ENCODE measurements at places on chromosomes 1 and 21.

DNA sequence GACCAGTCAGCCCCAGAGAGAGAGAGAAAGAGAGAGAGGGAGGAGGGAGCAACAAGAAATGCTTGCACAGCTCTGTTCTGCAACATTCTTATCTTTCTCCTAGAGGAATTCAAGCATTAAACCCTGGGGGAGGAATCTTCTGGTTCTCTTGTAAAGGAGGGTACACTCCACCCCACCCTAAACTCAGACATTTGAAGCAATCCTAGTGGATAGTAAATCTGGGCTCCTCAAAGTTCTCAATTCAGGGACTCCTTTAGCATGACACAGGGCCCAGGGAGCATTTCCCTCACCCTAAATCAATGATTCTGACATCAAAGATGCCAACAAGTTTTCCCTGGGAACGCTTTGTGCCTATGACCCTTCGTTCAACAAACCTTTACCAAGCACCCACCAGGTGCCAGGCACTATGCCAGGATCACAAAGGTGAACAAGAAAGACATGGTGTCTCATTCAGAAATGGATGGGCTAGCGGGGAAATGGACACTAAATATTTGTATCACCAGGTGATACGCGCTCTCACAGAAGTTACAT lies 11.9 kb upstream of the CAPN2 start:
- no peak for DNase-seq

- no peak for DNase-seq
These were observed 56.8 kb upstream of the HNRNPU start for GRCh38 chr1:244920911-244921761.

DNA sequence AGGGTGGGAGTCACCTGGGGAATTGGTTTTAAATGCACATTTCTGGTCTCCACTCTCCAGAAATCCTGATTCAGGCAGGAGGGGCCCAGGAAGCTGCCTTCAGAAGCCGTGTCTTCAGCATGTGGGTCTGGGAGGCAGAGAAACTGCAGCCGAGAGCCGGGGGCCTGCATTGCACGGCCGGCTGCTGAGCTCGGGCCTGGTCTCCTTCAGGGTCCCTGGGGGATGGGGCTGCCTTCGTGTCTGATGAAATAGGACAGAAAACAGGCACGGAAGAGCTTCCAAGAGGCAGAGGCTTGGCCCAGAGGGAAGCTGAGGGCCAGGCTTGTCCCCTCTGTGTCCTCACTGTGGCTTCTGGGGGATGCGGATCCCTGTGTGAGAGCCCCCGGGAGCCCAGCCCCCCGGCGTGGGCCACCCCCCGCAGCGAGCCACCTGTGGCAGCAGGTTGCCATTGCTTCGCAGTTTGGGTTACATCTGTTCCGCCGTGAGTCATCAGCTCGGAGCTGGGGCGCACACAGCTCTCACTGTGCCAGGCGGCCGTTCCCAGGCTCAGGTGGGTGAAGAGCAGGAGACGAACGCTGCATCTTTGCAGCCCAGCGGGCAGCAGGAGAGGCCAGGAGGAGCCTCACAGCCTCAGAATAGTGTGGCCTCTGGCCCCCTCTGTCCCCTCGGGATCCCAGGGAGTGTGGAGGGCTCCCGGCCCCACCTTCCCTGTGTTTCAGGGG lies 72.4 kb downstream of the AJAP1 start:
- no peak for DNase-seq

GRCh38 chr1:25794325-25794724 lies 5.7 kb upstream of the SELENON start:
- DNase-seq = no peak

DNA sequence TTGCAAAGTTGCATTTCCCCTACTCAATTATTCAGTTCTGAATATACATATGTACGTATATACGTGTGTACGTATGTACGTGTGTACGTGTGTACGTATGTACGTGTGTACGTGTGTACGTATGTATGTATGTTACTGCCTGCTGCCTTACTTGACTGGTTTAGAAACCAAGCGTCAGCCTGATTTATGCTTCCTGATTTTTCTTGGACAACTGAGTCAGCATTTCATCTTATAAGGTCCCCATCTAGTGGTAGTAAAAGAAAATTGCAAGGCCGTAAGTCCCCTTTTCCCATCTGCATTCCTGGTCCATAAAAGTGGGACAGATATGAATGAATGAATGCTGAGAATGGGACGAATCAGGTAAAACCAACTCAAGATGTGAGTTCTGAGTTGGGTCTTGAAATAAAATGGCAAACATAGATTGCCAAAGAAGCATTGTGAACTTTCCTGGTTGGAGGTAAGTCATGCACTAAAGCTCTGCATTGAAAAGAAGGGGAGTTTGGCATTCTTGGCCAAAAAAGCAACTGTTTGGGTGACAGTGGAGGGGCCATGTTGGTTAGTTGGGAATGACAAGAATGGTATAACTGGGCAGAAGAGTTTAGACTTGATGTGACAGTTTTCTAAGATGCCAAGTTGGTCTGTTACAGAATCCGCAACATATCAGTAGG lies 76.4 kb upstream of the DNAH14 start:
- no peak for DNase-seq

DNA sequence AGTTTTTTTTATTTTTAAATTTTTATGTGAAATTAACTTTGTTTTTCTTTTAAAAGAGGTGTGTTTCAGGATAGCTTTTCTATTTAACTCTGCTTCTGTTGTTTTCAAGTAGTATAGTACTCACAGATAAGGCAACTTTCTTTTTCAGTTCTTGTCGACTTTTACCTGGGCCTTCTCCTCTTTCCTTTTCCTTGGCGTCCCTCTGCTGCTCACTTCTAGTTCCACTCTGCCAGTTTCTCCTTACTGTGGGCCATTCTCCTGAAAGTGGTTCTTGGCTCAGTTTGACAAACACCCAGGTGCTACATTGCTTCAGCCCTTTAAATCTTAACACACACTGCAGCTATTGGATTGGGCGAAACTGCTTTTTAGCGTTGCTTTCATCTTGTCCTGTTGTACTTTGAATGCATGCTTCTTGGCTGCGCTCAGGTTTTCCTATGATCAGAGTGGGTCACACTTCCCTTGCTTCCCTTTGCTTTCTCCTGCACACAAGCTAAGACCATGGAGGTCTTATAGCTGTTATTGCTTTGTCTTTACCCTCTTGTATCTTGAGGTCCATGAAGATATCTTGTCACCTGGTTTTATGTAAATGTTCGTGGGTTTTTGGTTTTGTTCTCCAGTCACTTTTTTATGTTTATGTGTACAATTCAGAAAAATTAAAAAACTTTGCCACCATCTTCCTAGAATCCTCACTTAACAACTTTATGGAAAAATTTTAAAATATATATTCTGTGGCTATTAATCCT lies 21.6 kb downstream of the GABPA start:
- no peak for DNase-seq

DNA sequence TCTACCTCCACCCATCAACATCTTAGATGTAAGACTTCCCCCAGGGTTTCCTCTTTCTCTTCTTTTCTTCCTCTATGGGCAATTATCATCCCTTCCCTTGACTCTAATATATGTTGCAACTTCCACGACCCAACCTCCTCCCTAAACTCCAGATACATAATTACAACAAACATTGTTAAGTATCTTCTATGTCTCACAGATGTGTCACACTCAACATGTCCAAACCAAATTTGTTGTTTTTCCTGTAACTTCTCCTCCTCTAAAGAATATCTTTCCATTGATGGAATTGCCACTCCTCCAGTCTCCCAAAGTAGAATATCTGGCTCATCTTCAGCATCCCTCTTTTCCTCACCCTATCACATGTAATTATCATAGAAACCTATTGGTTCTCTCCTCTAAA lies 314.2 kb downstream of the RWDD3 start:
- no peak for DNase-seq

DNA sequence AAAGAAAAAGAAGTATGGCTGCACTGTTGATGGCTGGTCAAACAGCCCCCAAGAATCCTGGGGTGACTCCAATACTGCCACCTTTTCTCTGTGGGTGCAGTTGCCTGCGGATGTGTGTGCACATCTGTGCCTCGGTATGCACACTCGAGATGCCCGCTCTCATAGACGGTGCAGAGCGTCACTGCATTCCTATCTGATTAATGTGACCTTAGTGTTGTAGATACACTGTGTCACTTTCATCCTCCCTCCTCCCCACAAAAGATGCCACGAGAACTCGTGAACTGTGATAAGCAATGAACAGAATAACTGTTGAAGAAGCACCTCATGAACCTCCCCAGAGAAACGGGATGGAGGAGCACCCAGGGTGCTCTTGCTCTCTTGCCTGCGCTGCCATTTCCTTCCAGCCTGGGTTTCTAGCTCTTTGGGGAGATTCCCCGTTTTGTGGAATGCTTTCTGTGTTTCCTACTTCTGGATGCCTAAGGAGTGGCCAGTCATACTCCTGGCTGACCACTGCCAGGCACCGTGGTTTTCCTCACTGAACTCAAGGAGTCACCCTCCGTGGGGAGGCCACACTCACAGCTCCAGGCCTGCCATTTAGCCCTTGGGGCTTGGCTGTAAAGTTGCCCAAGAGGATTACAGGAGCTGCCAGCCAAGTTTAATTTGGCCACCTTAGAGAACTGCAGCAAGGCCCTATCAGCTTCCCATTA lies 32.0 kb downstream of the NTPCR start:
- no peak for DNase-seq

- no peak for DNase-seq
These were observed 6.1 kb downstream of the ABCG1 start for GRCh38 chr21:42225042-42225441.

- DNase-seq = no peak
These were observed 71.6 kb downstream of the CDC14A start for GRCh38 chr1:100423832-100424337.

DNA sequence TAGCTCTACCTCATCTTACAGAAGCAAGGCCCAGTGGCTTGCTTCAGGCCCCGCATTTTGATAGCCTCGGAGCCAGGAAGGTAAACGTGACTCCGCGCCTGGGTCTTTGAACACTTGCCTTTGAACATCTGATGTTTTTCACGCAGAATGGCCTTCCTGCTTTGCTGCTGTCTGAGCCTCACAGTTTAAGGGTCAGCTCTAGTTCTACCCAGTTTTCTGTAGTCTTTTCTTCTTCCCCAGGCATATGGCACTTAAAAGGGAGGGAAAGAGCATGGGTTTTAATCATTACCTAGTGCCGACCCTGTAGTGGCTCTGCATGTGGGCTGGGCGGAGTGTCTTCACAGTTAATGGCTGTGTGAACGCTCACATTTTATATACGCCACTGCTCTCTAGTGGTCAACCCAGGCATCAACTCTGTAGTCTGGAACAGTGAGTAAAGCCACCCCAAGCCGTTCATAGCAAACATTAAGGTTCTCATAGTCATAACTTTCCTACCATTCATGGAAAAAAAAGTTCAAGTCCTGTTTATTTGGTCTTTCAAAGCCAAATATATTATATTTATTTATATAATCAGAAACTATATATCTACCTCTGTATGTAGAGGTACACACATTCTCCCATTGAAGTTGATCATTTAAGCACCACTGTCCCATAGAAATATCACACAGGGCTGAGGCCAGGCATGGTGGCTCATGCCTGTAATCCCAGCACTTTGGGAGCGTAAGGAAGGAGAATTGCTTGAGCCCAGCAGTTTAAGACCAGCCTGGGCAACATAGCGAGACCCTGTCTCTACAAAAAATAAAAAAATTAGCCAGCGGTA lies 78.1 kb downstream of the IER5 start:
- DNase-seq = peak; percentile 64

DNA sequence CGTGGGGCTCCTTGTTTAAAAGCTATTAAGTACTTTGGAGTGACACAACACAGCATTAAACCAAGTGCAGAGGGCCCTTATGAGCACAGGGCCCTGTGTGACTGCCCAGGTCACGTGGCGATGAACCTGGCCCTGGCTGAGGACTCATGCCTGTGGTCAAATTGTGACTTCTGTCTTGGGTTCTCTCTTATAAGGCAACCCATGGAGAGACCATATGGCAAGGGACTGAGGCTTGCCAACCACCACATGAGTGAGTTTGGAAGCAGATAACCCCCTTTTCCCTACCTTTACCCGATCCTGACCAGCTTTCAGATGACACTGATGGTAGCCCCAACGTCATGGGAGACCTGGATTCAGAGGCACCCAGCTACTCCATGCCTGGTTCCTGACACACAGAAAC lies 140.5 kb downstream of the ZBTB18 start:
- DNase-seq = no peak

DNA sequence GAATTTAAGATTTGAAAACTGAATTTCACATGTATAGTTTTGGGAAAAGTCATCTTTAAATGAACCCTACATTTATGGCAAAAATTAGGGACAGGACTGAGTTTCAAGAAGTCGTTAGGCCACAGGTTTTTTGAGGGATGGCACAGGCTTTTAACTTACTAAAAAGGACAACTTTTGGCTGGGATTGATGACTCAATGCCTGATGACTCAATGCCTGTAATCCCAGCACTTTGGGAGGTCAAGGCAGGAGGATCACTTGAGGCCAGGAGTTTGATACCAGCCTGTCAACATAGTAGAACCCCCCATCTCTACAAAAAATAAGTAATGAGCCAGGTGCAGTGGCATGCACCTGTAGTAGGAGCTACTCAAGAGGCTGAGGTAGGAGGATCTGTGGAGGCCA lies 15.9 kb downstream of the UCK2 start:
- DNase-seq = no peak

- no peak for DNase-seq
These were observed 73.3 kb downstream of the EVI5 start for GRCh38 chr1:92711473-92712165.

All from GM19239 (cell line).